Activated B cell treated with CpG ODN at 0.5 μM for 24 hours (primary cell): ENCODE measurements at places on chromosomes 6 and 20.

DNA sequence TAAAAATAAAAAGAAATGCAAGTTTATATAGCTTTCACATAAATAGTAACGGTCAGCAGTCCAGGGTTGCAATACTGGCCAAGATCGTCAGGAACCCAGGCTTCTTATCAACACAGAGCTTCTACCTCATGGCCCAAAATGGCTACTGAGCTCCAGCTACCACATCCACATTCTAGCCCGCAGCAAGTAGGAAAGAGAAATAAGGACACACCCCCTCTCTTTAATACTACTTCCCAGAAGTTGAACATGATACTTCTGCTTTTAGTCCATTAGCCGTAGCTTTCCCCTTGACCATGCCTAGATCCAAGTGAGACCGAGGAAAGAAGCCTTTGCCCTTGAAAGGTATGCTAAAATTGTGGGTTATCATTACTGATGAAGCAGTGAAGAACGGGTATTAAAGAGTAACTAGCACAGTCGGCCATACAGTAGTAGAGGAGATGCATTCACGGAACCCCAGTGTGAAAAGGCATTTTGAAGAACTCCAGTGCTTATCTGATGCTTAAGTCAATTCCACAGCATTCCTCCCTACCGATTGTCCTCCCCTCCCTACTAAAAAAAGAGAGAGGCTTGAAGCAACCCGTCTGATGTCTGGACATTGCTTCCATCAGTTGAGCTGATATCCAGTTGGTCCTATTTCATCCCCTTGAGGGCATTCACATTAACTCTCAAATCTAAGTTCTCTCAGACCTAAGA lies 226.9 kb upstream of the RREB1 start:
- no peaks in the 10 kb centered on the region for H3K36me3 ChIP-seq
- H3K4me1 ChIP-seq: peaks cover 9% of the 10 kb centered on the region
- H3K27ac ChIP-seq: no peak overlapping the region
- peaks cover 4% of the 10 kb centered on the region for H3K27me3 ChIP-seq
- no peak for DNase-seq

GRCh38 chr20:25065625-25066338 lies 7.8 kb upstream of the ACSS1 start:
- H3K27me3 ChIP-seq: peaks cover under 1% of the 10 kb centered on the region
- peaks cover 21% of the 10 kb centered on the region for H3K4me1 ChIP-seq
- H3K36me3 ChIP-seq: no peaks in the 10 kb centered on the region
- no peak overlapping the region for H3K4me3 ChIP-seq
- H3K27ac ChIP-seq: no peak overlapping the region
- DNase-seq: peak; percentile 48

DNA sequence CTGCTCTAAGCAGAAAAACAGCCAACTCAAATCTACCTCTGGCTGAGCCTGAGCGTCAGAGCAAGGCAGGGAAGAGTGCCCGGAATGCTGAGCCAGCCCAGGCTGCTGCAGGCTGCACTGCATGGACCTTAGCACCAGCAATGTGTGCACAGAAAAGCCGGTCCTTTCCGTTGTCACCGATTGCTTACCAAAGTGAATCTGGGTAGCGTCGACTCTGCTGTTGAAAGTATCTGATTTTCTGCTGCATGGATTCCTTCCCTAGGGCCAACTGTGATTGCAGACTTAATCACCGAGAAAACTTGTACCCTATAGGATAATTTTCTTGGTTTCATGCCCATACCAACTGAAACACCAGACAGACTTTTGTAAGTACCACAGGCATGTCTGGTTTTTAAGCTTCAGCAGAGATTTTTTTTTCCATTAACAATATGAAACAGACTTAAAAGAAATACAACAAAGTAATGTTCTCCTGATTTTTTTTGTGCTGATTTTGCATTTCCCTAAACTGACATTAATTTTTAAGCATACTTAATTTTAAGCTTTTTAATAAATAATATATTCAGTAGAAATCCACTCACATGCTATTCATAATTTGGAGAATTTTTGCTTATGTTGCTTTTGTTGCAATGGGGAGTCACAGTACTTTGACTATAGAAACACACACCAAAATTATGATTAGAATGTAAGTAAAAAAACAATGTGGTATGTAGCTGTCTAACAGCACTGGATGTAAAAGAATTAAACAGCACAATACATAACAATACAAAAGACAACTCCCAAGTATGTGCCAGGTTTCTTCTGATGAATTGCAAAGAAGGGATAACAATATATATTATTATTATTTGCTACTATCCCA lies 218.0 kb downstream of the THBS2 start:
- no peak for DNase-seq
- H3K36me3 ChIP-seq: no peaks in the 10 kb centered on the region
- no peaks in the 10 kb centered on the region for H3K4me1 ChIP-seq

- peaks cover 8% of the 10 kb centered on the region for H3K36me3 ChIP-seq
- H3K27ac ChIP-seq: peak overlapping the region; percentile 83
- H3K4me1 ChIP-seq: peaks cover 30% of the 10 kb centered on the region
- no peak for DNase-seq
- no peaks in the 10 kb centered on the region for H3K27me3 ChIP-seq
Measured at GRCh38 chr20:34956041-34956458, 382 bp downstream of the MYH7B start.

GRCh38 chr6:26502165-26502564 lies 2.1 kb downstream of the BTN1A1 start:
- peak overlapping the region; percentile 85 for H3K4me3 ChIP-seq
- H3K27me3 ChIP-seq: peaks cover 2% of the 10 kb centered on the region
- peaks cover 24% of the 10 kb centered on the region for H3K4me1 ChIP-seq
- DNase-seq: no peak
- H3K36me3 ChIP-seq: no peaks in the 10 kb centered on the region

- H3K36me3 ChIP-seq: peaks cover 3% of the 10 kb centered on the region
- no peak overlapping the region for H3K4me3 ChIP-seq
- H3K4me1 ChIP-seq: no peaks in the 10 kb centered on the region
Measured at GRCh38 chr6:156319707-156320106, 457.5 kb upstream of the ARID1B start.

DNA sequence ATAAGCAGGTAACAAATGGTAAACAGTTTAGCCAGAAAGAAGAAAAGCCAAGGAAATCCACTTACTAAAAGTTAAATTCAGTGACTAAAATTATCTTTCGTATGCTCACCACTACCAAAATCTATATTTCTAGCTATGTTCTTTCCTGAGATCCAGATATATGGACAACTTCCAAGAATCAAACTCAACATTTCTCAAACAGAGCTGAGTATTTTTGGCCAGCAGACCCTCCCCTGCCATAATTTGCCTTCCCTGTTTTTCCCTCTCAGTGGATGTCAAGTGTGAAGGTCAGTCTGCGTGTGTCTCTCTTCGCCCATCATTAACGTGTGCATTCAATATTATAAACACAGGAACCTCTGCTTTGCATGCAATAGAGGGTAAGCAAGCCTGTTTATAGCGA lies 42.0 kb downstream of the PRKN start:
- H3K27me3 ChIP-seq: no peaks in the 10 kb centered on the region
- H3K4me1 ChIP-seq: no peaks in the 10 kb centered on the region
- no peak overlapping the region for H3K27ac ChIP-seq
- no peak for DNase-seq
- no peak overlapping the region for H3K4me3 ChIP-seq

DNA sequence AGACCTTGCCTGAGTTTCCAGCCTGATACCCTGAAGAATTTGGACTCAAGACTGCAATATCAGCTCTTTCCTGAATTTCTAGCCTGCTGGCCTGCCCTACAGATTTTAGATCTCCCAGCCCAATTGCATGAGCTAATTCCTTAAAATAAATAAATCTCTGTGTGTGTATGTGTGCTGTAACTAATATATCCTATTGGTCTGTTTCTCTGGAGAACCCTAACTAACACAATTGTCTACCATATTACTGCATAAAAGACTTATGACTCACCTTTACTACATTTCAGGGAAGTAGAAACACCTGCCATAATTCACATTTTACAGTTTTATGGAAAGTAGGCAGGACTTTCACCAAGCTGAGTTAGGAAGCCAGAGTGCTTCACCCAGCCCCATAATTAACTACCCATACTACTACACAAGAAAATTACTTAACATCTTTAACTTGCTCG lies 90.7 kb upstream of the BEND6 start:
- no peaks in the 10 kb centered on the region for H3K36me3 ChIP-seq
- peaks cover 6% of the 10 kb centered on the region for H3K27me3 ChIP-seq
- no peaks in the 10 kb centered on the region for H3K4me1 ChIP-seq
- H3K4me3 ChIP-seq: no peak overlapping the region
- no peak for DNase-seq

- H3K4me3 ChIP-seq: peak overlapping the region; percentile 83
- H3K27ac ChIP-seq: no peak overlapping the region
- H3K36me3 ChIP-seq: no peaks in the 10 kb centered on the region
- peaks cover 50% of the 10 kb centered on the region for H3K27me3 ChIP-seq
Measured at GRCh38 chr20:10671919-10672623, 1.7 kb downstream of the JAG1 start.

DNA sequence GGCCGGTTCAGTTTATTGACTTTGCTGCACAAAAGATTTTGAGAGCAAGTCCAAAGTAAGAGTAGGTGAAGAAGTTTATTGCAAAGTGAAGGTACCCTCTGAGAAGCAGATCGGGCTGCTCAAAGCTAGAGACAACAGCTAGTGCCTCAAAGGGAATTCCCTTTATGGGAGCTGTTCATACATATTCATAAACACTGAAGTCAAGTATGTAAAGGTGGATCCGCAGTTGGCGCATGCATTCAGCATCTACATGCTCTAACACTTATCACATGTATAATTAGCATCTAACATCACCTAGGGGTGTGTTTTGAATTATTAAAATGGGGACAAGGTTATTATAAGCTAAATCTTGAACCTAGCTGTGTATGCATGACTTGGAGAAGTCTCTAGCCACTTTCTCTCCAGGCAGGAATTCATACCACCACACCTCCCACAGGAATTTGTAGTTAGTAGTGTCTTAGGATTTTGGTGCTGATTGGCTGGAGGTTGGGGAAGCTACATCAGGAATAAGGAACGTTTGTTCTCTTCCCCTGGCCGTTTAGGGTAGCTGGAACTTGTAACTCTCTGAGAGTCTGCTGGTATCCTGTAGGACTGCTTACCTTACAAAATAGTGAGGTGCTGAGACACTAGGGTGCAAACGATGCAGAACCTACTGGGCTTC lies 1633.9 kb downstream of the GRIK2 start:
- no peak overlapping the region for H3K4me3 ChIP-seq
- H3K4me1 ChIP-seq: no peaks in the 10 kb centered on the region
- no peaks in the 10 kb centered on the region for H3K27me3 ChIP-seq
- DNase-seq: no peak
- H3K36me3 ChIP-seq: no peaks in the 10 kb centered on the region

- peaks cover 19% of the 10 kb centered on the region for H3K4me1 ChIP-seq
- peaks cover 28% of the 10 kb centered on the region for H3K27me3 ChIP-seq
- H3K27ac ChIP-seq: no peak overlapping the region
- no peak for DNase-seq
- H3K36me3 ChIP-seq: no peaks in the 10 kb centered on the region
Measured at GRCh38 chr6:121434037-121434770, 1.2 kb upstream of the GJA1 start.

GRCh38 chr20:37988306-37988954 lies 44.8 kb downstream of the TTI1 start:
- H3K27me3 ChIP-seq: no peaks in the 10 kb centered on the region
- H3K36me3 ChIP-seq: peaks cover 63% of the 10 kb centered on the region
- H3K4me1 ChIP-seq: peaks cover 20% of the 10 kb centered on the region
- no peak overlapping the region for H3K27ac ChIP-seq

GRCh38 chr6:157407646-157408045 lies 26.7 kb downstream of the ZDHHC14 start:
- DNase-seq: no peak
- peaks cover 38% of the 10 kb centered on the region for H3K4me1 ChIP-seq
- no peak overlapping the region for H3K27ac ChIP-seq
- no peaks in the 10 kb centered on the region for H3K27me3 ChIP-seq

DNA sequence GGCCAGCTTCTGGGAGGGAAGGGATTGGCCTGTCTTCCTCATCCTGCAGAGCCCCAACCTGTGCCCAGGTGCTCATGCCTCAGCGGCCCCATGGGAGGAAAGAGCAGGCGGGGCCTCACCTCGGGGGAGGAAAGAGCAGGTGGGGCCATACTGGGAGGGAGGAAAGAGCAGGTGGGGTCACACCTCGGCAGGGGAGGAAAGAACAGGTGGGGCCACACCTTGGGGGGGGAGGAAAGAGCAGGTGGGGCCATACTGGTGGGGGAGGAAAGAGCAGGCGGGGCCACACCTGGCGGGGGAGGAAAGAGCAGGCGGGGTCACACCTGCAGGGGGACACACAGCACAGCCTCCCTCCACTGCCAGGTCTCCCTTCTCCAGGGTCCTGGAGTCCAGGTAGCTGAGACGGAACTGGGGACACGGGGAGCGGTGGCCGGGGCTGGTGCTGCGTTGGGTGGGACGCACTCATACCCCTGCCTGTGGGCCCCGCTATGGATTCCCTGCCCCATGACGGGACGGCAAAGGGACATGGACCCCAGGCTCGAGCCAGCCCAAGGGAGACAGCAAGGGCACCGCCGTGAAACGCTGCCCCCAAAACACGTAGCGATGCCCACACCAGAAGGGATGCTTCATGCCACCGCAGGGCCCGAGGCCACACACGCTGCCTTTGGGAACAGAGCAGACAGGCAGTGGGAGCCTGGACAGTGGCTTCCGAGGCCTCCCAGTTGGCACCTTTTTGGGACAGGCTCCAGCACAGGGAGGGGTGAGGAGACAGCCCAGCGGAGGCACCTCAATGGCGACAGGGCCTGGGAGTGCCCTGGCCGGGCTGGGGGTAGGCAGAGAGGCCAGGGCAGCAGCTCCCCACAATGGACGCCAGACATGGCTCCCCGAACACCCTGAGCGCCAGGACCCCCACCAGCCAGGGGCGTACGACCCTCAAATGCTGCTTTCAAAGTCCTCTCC lies 43.3 kb upstream of the CHRNA4 start:
- H3K27me3 ChIP-seq: no peaks in the 10 kb centered on the region
- no peak overlapping the region for H3K27ac ChIP-seq
- no peak for DNase-seq
- no peaks in the 10 kb centered on the region for H3K4me1 ChIP-seq
- no peak overlapping the region for H3K4me3 ChIP-seq

- H3K4me1 ChIP-seq: peaks cover 10% of the 10 kb centered on the region
- no peak overlapping the region for H3K27ac ChIP-seq
- H3K4me3 ChIP-seq: no peak overlapping the region
- H3K36me3 ChIP-seq: peaks cover 22% of the 10 kb centered on the region
- DNase-seq: no peak
Measured at GRCh38 chr6:158396136-158396535, 83.9 kb downstream of the TULP4 start.

GRCh38 chr20:50493881-50494253 lies 16.3 kb upstream of the PTPN1 start:
- no peak overlapping the region for H3K27ac ChIP-seq
- H3K4me3 ChIP-seq: no peak overlapping the region
- H3K27me3 ChIP-seq: no peaks in the 10 kb centered on the region
- DNase-seq: no peak

GRCh38 chr6:13139119-13139518 lies 189.2 kb downstream of the TBC1D7 start:
- H3K27me3 ChIP-seq: peaks cover 8% of the 10 kb centered on the region
- no peak overlapping the region for H3K27ac ChIP-seq
- DNase-seq: no peak
- peaks cover 2% of the 10 kb centered on the region for H3K4me1 ChIP-seq
- no peaks in the 10 kb centered on the region for H3K36me3 ChIP-seq
